ENCODE measurements at places on chromosomes 13 and 19. TPM values are rescaled to one million over a fixed set of nuclear protein-coding genes. Genes with fewer than 3 reads are reported as not detected.

ZNF431 gene
- total RNA-seq: 28.1 TPM

ZNF563 gene
- total RNA-seq: 7.5 TPM

JAK3 gene
- total RNA-seq: 3.5 TPM

FCGBP gene
- total RNA-seq: 77.3 TPM

MEIOSIN gene
- not detected for total RNA-seq

GPR180 gene
- total RNA-seq: 6.2 TPM

ICAM4 gene
- total RNA-seq: not detected

DNA sequence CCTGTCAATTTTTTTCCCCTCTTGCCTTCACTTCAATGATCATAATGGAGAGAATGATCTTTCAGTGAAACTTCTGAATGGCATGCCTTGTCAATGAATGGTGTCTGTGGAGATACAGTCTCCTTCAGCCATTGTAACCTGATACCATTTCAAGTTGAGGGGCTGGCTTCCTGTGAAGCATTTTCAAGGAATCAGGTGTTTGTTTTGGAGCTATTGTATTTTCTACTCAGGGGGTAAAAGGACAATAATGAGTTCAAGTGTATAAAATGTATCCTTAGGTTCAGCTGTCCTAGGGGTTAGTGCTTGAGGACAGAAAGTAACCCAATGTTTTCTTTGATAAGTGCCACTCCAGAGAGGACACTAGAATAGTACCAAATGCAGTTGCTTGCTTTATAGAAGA, 23.8 kb upstream of the CBY2 start:
- no peak for DNase-seq

DNA sequence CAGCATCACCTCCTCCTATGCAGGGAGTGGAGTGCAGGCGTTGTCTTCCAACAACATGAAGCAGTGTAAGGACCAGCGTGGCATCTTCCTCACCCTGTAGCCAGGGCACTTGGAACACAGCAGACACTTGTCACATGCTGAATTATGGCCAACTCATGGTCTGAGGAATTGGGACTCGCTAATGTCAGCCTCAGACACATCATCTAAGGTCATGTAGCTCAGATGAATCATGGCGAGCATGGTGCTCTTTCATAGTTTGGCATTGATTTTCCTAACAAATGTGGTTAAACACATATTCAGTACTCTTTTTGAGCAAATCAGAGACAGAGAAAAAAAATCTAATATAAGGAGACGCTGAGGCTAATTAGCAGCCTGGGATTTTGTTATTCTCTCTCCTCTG, 99.6 kb upstream of the SGCG start:
- no peak for DNase-seq

DNA sequence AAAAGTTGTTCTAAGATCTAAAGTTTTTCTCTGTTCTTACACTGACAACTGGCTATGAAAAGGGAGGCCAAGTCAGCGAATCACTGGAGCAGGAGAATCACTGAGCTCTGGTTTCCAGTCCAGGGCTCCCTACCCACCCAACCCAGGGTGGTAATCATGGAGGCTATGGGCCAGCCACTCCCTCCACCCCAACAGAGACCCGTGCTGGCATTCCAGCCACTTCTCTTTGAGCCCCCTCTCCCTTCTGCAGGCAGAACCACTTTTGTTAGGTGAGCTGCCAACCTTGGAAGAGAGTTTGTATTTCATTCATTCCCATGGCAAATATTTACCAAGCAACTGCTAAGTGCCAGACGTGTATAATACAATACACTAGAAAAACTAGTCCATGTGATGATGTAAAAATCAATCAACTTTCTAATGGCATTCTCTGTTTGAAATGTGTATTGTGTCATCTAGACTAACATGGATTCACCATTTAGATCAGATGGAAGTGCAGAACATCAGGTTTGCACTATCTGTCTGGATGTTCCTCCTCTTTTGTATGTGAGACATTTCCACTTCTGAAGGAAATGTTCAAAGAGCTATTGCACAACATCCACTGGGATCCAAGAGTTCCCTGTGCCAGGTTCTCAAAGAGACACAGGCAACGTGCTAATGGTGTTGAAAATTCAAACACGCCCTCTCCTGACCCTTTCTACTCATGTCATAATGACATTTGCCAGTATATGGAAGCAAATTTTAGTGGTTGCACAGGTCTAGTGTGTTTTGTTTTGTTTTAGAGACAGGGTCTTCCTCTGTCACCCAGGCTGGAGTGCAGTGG, 5.3 kb downstream of the MLNR start:
- DNase-seq: no peak

DNA sequence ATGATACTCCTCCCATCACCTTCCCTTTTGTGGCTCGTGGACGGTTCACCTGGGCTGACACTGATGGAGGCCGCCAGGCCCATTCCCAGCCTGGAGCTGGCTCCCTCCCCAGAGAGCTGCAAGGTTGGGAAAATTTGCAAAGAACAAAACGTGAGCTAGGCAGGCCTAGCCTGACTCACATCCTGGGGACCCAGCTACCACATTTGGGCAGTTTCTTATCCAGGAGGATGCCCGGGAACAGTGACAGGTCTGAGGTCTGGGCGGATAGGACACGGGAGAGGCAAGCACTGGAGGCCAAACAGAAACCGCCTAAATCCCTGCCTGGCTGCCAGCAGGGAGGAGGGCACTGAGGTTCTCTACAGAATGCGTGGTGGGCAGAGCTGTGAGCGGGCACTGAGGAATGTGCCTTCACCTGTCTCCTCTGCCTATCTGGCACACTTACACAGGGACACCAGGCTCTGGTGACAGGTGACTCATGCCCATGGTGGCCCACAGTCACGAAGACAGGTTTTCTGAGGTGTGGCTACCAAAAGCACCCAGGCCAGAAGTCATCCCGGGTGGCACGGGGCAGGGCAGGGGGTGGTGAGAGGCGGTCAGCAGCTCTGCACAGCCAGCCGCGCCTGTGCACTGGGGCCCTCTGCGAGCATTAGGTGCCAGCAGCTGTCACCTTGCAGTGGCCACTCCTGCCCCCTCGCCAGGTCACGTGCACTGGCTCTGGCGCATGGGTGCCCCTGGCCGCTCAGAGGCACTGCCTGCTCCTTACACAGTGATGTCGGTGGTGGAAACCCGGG, 23.2 kb downstream of the SH3GL1 start:
- no peak for DNase-seq

GRCh38 chr13:28641600-28641926, 17.4 kb upstream of the POMP start:
- DNase-seq: no peak

All from breast epithelium (tissue), 4 donors.